Kasumi-1 (cell line): ENCODE measurements at places on chromosomes 4 and X.

DNA sequence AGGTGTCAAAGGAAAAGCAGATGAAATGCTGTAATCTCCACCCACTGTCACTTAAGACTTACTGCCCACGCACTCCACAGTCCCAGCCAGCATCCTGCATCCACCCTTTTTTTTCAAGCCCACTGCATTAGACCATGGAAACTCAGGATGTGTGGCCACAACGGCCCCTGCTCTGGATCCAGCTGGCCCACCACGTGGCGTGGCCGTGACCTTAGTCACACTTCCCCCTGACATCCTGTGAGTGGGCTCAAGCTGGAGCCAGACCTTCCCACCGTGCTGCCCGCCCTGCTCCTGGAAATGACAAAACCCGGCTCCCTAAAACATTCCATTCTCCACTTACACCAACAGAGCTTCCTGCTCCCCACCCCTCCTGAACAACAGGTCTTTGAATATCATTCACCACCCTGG, 588.3 kb upstream of the DIPK2B start:
- no peak for DNase-seq

DNA sequence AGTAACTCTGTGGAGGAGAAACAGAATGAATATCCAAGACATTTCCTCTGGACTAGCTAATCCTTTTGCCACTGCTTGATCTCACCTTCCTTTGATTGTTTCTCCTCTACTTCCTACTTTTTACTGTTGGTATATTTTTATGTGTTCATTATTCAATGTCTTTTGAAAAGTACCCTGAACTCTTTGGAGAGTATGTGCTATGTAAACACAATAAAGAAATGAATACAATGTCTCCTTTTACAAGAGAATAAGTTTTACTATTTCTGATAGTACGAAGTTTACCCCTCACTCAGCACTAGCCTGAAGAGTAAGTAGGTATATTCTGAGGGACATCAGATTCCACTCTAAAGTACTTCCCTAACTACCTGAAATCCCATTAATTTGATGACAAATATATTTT, 19.9 kb downstream of the CLDN2 start:
- DNase-seq, result no peak

DNA sequence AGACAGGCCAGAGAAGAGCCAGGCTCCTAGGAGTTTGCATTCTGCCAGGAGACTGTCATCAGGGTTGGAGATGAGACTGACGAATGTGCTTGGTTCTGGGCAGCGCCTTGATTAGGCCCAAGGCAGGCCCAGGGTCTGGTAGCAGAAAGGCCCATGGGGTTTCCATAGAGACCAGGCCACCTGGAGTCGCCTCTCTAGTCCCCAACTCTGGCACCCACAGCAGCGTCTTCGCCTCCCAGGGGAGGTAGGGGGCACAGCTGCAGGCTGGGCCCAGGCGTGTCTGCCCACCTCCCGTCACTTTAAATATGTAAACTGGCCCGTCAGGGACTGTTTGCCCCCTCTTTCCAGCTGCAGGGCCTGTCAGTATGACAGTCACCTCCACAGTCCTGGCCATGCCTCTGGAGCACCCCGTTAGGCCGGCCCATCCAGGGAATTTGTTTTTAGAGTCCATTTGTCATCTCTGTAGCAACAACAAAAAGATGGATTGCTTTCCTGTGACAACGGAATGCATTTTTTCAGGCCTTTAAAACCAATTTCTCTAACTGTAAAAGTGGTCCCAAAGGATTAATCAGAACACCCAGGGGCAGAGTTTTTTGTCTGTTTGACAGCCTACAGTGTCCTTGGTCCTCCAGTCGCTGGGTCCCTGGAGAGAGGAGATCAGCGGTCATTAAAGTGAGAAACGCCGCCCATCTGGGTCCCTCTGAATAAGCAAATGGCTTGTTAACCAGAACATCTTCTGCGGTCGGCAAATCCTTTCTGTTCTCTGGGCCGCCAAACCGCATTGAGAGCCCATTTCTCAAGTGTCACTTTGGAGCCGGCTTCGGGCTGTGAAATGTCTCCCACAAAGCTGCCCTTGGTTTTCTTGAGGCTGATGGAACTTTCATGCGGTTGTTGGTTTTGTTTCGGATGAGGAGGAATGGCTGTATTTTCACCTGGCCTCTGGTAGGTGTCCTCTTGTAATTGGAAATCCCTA, 153.0 kb upstream of the PSAPL1 start:
- DNase-seq, result no peak

GRCh38 chr4:181138116-181138515, 1105.1 kb upstream of the TENM3 start:
- no peak for DNase-seq

DNA sequence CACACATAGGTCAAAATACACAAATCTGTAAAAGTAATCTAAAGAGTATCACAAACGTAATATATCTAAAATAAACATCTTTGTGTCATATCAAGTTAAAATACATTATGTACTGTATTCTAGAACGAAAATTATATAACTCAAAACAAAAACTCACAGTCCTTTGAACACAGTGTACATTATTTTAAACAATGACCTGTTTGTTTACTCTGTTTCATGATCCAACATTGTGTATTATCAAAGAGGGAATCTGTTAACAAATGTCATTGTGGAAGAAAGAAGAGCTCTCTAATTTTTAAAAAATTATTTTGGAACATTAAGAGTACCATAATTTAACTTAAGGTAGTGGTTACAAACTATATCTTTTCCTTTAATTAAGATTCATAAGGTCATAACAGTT, 144.1 kb downstream of the FRYL start:
- no peak for DNase-seq

DNA sequence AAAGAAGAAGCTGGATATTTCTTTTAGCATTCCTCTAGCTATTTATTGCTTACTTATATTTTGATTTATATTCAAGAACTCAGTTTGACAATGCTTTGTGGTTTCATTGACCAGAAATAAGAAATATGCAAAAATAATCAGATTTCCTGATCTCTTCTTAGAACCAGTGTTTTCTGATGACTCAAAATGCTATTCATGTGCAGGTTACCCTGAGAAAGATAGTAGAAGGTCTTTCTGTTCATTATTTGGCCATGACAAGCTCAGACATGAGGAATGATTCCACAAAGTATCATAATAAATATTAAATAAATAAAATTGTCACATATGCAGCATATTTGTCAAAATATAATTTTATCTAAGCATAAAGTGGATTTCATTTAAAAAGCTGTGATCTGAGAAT, 24.1 kb downstream of the ADH7 start:
- DNase-seq, result no peak

GRCh38 chrX:54824195-54824594, 16.6 kb downstream of the MAGED2 start:
- no peak for DNase-seq

DNA sequence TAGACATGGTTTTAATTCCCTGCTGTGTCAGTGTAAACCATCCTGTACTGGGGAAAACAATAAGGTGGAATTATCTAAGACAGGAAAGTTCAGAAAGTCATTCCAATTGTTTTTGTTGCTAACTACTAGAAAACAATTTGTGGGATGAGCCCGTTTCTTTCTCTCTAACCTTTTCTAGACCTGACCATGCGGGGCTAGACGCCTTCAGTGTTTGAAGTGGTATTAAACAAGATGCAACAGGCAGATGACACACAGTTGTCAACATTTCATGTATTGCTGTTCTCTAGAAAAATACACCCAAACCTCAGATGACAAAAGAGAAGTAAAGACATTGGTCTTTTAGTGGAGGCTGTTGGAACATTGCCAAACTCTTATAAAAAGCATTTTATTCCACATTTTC, 105.7 kb downstream of the FRAS1 start:
- DNase-seq, result no peak

- DNase-seq, result no peak
These were observed 570.7 kb downstream of the BCOR start for GRCh38 chrX:39527025-39527424.
